DMS 273 treated with DMSO at 0.1 percent for 48 hours (cell line): ENCODE measurements at places on chromosomes 5 and 9.

DNA sequence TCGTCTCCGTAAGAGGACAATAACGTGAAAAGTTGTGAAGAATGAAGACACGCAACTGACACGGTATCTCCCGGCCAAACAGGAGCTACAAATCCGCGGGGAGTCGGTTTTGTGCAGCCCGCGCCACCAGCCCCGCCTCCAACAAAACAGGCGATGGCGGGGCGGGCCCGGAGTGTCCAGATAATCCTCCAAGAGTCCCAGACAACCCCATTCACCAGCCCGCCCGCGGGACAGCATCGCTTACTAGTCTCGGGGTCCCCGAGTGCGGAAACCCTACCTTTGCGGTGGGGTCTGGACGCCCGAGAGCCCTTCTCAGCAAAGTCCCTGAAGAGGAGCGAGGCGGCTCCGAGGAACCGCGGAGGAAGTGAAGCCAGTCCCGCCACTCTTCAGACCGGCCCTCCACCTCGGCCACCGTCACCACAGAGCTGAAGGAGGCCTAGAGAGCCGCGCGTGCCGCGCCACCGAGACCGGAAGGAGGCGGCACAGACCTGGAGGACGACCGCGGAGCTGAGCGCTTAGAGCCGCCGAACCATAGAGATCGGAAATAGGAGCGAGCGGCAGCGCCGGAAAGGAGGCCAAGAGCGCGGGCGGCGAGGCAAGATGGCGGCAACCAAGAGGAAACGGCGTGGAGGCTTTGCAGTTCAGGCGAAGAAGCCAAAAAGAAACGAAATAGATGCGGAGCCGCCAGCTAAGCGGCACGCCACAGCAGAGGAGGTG is at the start of the genes BRIX1 and RAD1:
BRIX1 (plus strand) TSS at position 573 of the 717 bp plus-strand sequence; CDS start at position 601, 28 bp downstream.
RAD1 (minus strand) TSS at position 366 of the 717 bp plus-strand sequence. CDS start 612 bp downstream, outside the sequence.
- DNase-seq, result peak; percentile 93

DNA sequence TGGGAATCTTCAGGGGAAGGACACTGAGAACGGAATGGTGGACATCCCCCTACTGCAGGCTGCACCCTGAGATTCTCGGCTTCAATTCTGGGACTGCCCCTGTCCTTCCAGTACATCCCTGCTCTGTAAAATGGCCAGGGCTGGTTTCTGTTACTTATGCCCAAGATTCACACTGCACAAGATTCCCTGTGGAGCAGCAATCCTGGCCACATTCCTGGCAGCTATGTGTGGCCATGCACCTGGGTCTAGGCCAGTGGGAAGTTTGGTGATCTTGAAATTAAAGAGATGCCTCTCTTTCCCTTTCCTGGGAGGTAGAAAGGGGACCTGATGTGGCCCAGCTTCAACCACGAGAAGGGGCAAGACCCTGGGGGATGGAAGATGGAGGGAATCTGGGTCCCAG is 27.6 kb downstream of the WHRN start:
- DNase-seq, result no peak

DNA sequence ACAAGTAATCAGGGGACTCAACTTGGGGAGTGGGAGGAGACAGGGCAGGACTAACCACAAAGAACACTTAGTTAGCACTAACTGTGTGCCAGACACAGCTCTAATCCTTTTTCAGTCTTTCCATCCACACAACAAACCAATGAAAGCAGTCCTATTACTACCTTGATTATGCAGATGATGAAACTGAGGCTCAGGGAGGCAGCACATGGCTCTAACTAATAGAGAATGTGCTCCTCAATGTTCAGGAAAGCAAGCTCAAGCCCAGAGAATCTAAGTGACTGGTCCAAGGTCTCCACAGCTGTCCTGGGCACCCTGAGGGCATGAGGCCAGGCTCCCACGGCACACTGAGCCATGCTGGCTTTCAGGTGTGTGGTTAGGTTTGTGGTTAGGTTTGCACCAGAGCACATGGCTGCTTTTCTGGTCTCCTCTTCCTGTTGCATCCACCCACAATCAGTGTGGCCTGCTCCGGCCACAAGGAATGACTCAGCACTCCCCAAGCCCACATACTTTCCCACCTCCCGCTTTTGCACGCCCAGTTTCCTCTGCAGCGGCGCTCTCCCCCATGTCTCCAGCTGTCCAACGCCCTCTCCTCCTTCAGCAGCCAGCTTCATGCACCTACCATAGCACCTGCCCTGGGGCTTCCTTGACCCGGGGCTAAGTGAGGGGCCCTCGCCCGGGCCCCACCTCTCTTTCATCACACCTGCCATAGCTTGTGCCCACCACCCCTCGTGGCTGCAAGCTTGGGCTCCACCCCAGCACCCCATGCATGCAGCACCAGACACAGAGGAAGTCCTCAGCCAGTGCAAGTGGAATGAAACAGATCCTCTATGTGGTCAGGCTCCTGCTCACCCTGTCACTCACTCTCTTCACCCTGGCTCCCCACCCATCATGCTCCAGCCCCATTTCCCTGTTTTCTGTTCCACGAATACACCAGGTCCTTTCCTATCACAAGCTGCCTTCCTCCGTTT is 133.1 kb downstream of the GABBR2 start:
- no peak for DNase-seq

GRCh38 chr9:88835772-88836171 is 155.5 kb upstream of the S1PR3 start:
- DNase-seq, result no peak

GRCh38 chr9:91833096-91833877 is 116.7 kb downstream of the ROR2 start:
- no peak for DNase-seq

GRCh38 chr5:77936365-77936693 is 160.2 kb upstream of the TBCA start:
- no peak for DNase-seq

DNA sequence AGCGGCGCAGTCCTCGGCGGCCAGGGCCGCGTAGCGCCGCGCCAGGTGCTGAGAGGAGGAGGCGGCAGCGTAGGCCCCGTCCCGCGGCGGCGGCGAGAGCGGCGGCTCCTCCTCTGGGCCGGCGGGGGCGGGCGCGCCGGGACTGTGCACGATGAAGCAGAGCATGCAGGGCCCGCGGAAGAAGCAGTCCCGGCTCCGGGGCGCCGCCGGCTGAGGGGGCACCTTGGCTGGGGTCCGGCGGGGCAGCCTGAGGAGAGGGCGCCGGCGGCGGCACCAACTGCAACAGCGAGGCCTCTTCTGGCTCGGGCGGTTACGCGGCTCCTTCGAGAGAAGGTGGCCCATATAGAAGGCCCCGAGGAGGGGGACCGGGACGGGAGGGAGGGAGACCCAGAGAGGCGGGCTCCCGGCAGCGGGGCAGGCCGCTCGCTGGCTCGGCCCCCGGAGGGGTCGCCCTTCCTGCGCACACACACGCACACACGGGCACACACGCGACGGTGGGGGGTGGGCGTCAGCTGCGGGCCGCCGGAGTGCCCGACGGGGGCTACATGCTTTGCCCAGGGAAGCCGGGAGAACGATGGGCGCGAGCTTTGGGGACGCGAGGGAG is 446 bp downstream of the FBXL17 start:
- peak; percentile 19 for DNase-seq

GRCh38 chr5:88713818-88714217 is 169.2 kb downstream of the MEF2C start:
- no peak for DNase-seq

DNA sequence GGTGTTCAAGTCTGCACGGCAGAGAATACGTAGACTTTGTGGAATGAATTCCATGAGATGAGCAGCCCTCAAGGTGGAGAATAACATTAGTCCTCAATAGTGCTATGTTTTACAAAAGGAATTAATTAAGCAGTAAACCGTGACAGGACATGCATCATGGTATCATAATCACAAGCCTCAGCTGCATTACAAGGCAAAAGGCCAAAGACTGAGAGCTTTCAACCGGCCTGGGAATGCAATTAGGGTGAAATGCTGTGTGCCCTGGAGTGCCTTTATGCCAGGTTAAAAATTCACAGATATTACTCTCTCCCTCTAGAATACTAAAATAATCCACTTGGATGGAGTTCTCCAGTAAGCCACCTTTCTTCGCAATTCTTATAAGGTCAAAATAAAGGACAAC is 270.6 kb downstream of the MLLT3 start:
- DNase-seq, result no peak

DNA sequence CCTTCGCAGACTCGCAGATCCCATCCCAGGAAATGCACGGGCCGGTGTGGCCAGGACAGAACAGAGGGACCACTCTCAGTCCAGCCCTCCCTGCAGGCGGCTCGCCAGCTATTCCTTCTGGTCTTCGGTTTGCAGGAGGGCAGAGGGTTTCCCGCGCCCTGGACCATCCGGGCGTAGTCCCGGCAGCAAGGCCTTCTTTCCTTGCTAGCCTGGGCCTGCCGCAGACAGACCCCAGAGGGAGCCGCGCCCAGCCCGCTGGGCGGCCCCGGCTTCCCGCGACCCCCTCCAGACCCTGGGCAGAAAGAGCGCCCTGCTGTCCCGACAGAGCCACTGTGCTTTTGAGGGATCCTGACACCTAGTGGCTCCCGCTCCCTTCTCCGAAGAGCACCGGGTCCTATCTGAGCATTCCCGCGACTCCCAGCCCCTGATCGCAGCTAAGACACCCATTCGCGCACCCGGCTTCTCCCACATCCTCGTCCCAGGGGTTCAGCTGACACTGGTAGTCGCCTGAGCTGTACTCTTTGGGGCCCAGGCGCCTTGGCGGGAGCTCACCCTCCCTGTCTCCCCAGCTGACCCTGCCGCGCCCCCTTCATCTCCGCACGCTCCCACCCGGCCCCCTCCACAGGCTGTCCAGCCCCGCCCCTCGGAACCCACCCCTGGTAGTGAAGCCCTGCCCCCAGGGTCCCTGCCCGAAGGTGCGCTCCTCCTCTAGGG is 1.1 kb downstream of the CFAP90 start:
- DNase-seq, result no peak

GRCh38 chr5:151800532-151800931 is 28.8 kb downstream of the G3BP1 start:
- no peak for DNase-seq

- no peak for DNase-seq
Observed at GRCh38 chr9:104836235-104836634, 72.3 kb downstream of the NIPSNAP3B start.

DNA sequence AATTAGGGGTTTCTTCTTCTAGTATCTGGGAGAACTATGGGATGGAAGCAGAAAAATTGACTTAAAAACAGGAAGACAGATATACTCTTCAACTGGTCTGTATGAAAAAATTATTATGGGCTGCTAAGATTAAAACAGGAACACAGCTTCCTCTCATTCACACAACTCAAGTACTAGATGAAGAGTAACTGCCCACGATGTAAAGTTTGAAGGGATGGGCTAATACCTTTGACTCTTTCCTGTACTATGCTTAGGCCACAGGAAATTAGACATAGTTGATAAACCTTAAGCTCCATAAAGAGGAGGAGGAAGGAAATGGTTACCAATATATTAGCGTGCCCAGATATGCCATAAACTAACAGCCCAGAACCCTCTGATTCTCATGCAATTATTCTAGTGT is 88.6 kb downstream of the ANKRD31 start:
- no peak for DNase-seq

GRCh38 chr9:96029722-96030530 is 154.4 kb downstream of the ERCC6L2 start:
- no peak for DNase-seq

DNA sequence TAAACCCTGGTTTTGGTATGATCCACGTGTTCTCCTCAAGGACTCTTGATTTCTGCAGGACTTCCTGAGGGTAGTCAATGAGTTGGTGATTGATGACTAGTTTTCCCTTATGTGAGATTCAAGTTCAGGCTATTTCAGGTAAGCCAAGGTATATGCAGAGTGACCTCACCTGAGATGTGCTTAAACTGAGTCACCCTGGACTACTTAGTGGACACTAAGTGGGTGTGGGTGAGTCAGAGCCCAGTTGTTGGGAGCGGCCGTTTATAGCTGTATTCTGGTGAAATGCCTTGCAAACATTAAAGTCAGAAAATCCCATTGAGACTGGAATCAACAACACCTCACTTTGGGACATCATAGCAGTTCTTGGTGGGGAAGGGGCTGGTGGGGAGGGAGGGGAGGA is 62.9 kb downstream of the SLC28A3 start:
- no peak for DNase-seq

- no peak for DNase-seq
Observed at GRCh38 chr9:133375116-133375723, 640 bp downstream of the SURF4 start.

GRCh38 chr9:23826120-23826629 is at the start of gene ELAVL2:
Gene ELAVL2 (minus strand): TSS chr9:23826240. CDS start chr9:23762234, 64,006 bp downstream.
- DNase-seq, result no peak

DNA sequence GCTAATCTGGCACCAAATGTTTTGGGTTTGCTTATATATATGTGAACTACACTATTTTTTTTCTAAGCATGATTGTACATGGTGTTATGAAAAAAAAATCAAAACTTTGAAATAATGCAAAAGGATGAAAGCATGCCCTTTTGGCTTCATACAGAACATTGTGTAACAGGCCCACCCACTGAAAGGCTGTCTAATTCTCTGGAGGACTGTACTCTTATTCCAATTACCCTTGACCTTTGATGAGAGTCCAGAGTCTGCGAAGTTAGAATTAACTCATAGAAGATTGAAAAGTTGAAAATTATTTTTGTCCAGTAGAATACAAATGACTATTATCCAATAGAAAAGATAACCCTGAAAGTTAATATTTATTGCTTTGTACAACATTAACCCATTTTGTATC is 117.4 kb downstream of the ADAMTS12 start:
- DNase-seq, result no peak

DNA sequence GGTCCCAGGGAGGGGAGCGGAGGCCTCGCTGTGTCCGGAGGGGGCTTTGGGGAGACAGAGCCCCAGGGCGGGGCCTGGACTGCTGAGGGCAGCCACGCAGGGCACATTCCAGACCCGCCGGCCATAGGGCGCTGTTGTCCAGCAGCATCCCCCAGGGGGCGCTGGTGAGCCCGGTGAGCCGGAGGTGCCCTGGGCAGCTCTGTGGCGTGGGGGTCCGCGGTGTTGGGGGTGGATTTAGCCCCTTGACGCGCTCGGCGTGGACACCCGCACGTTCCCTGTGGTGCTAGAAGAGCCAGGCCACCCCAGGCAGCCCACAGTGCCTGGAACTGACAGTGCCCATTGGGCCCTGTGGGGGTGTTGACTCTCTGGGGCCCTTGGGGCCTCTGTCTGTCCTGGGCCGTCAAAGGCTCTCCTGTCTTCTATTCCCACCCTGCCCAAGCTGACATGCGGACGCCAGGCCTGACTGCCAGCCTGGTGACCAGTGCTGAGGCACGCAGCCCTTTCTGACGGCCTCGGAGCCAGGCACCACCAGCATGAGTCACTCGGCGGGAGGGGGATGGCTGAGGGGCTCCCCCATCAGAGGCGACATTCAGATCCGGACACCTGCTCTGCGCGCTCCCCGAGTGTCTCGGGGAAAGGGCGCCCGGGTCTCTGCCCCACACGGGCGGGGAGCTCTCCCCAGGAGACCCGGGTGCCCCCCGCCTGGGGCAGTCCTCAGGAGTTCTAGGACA is 23.9 kb downstream of the TPPP start:
- no peak for DNase-seq

GRCh38 chr5:20088361-20088760 is 100.4 kb upstream of the CDH18 start:
- DNase-seq, result peak; percentile 2

DNA sequence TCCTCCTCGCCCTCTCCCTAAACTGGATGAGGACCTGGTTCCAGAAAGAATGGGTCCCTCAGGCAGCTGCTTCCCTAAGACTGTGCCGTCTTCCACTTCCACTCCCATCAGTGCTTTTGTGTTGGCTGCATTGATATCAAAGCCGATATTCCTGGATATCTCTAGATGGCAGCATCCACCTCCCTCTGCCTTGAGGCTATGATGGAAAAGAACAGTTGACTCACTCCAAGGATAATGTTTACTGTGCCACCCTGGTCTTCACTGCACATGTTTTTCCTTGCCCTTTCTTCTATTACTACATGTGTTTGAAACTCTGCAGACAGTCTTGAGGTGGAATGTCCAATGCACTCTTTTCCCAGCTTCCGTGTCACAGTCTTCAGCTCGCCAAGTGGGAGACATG is 211.6 kb downstream of the MAST4 start:
- DNase-seq, result peak; percentile 2

GRCh38 chr5:107672211-107673038 is 1.7 kb upstream of the EFNA5 start:
- DNase-seq, result peak; percentile 97
